ENCODE measurements at places on chromosomes 4 and X.

GRCh38 chr4:13849778-13850177 is 222.3 kb upstream of the BOD1L1 start:
- no peak overlapping the region for H3K27ac ChIP-seq
- H3K36me3 ChIP-seq: no peaks in the 10 kb centered on the region
- H3K4me3 ChIP-seq: no peak overlapping the region

- H3K27me3 ChIP-seq: no peaks in the 10 kb centered on the region
- no peaks in the 10 kb centered on the region for H3K4me1 ChIP-seq
- no peaks in the 10 kb centered on the region for H3K36me3 ChIP-seq
- no peak overlapping the region for H3K4me3 ChIP-seq
- no peak overlapping the region for H3K27ac ChIP-seq
Observed at GRCh38 chrX:27680726-27681125, 90.6 kb downstream of the DCAF8L2 start.

GRCh38 chr4:151195801-151196200 is 81.2 kb upstream of the PRSS48 start:
- no peaks in the 10 kb centered on the region for H3K4me1 ChIP-seq
- no peak for DNase-seq
- H3K27ac ChIP-seq: no peak overlapping the region
- no peak overlapping the region for H3K4me3 ChIP-seq
- H3K36me3 ChIP-seq: no peaks in the 10 kb centered on the region

- H3K4me3 ChIP-seq: no peak overlapping the region
- DNase-seq: no peak
- H3K27me3 ChIP-seq: no peaks in the 10 kb centered on the region
- H3K27ac ChIP-seq: no peak overlapping the region
Observed at GRCh38 chr4:171667906-171668305, 145.3 kb upstream of the GALNTL6 start.

GRCh38 chr4:146260521-146260920 is 46.2 kb downstream of the REELD1 start:
- no peak overlapping the region for H3K4me3 ChIP-seq
- H3K36me3 ChIP-seq: no peaks in the 10 kb centered on the region
- DNase-seq: no peak
- no peaks in the 10 kb centered on the region for H3K4me1 ChIP-seq
- H3K27me3 ChIP-seq: no peaks in the 10 kb centered on the region

- H3K27me3 ChIP-seq: no peaks in the 10 kb centered on the region
- no peak overlapping the region for H3K27ac ChIP-seq
- H3K4me3 ChIP-seq: no peak overlapping the region
- no peaks in the 10 kb centered on the region for H3K36me3 ChIP-seq
Observed at GRCh38 chrX:16924631-16925480, 21.6 kb upstream of the REPS2 start.

DNA sequence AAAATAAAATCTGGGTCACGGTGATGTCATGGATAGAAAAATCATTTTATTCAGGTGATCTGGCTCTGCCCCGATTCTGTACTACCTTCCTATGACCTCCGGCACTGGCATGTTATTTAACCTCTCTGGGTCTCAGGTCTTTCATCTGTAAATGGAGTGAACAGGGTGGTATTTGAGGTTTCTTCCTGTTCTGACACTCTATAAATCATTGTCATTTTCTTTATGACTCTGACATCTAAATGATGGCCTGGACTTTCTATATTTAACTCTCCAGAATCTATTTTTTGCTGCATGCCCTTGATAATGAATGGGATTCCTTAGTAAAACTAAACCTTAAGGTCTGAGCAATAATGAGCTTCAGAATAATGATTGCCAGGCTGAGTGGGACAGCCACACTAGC is 422.0 kb upstream of the CNKSR2 start:
- H3K27me3 ChIP-seq: no peaks in the 10 kb centered on the region
- no peak for DNase-seq
- no peaks in the 10 kb centered on the region for H3K36me3 ChIP-seq
- no peaks in the 10 kb centered on the region for H3K4me1 ChIP-seq
- H3K4me3 ChIP-seq: no peak overlapping the region
- no peak overlapping the region for H3K27ac ChIP-seq

DNA sequence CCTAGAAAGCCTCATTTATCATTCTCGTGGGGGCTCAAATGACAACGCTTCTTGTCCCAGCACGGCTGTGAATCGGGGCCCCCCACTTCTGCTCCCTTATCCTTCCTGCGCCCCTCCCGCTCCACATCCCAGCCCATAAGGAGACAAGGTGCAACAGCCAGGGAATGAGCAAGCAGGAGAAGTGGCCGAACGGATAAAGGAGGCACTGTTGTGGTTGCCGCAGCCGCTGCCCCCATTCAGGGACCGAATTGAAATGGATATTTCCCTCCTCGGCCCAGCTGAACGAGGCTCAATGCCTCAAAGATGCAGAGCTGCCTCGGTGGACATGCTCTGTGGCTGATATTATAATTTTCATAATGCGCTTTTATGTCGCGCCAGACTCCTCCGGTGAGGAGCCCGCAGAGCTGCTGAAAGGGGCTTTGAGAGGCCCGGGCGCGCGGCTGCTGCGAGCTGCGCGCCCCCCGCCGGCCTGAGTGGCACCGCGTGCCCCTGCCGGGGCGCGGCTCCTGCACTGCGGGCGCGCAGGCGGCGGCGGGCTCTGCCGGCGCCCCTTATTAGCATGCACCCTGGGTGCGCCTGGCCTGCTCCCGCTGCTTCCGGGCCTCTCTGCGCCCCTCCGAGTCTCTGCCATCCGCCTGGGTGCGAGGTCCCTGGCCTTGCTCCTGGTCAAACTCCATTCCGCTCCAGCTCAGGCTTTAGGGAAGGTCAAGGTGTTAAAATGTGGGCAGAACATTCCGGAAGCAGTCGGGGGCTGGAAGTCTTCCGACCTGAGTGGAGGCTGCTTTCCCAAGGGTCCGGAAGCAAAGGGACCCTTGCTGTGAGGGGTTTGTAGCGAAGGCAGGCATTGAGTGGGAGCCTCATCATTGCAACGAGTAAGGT is 68.2 kb upstream of the TMEM33 start:
- peaks cover 27% of the 10 kb centered on the region for H3K27me3 ChIP-seq
- H3K36me3 ChIP-seq: no peaks in the 10 kb centered on the region
- DNase-seq: no peak
- no peaks in the 10 kb centered on the region for H3K4me1 ChIP-seq
- H3K4me3 ChIP-seq: no peak overlapping the region

DNA sequence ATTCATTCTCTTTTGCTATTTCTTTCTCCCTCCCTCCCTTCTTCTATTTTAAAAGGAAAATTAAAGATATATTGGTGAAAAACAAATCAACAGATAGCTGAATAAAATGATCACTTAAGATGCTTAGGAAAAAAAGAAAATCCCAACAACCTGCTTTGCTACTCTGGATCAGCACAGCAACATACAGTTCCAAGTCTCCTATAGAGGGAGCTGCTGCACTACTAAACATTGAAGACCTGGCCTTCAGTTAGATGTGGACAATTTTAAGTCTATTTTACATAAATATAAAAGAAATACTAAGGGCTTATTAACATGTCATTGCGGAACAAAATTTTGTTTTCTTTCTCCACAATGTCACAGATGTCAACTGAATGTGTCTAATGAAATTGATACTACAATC is 226.4 kb downstream of the MAGEB5 start:
- no peak for DNase-seq
- H3K4me3 ChIP-seq: no peak overlapping the region
- no peaks in the 10 kb centered on the region for H3K4me1 ChIP-seq
- no peak overlapping the region for H3K27ac ChIP-seq
- H3K36me3 ChIP-seq: no peaks in the 10 kb centered on the region
- H3K27me3 ChIP-seq: no peaks in the 10 kb centered on the region

GRCh38 chr4:188162698-188163097 is 23.5 kb downstream of the TRIML1 start:
- no peaks in the 10 kb centered on the region for H3K36me3 ChIP-seq
- H3K27me3 ChIP-seq: no peaks in the 10 kb centered on the region
- H3K4me3 ChIP-seq: no peak overlapping the region
- DNase-seq: no peak

All from prostate gland (tissue), 2 donors.